Naive thymus-derived CD8-positive, alpha-beta T cell (primary cell): ENCODE measurements at places on chromosomes 3 and 15. TPM values are rescaled to one million over a fixed set of nuclear protein-coding genes. Genes with fewer than 3 reads are reported as not detected.

- no peak for DNase-seq
- no peak overlapping the region for H3K4me3 ChIP-seq
- no peaks in the 10 kb centered on the region for H3K27me3 ChIP-seq
- H3K4me1 ChIP-seq = peaks cover 13% of the 10 kb centered on the region
- H3K36me3 ChIP-seq = peaks cover 83% of the 10 kb centered on the region
Observed at GRCh38 chr3:107790612-107791011, 267.9 kb downstream of the BBX start.

GRCh38 chr3:98901119-98901391 is 440 bp downstream of the DCBLD2 start:
- H3K36me3 ChIP-seq = no peaks in the 10 kb centered on the region
- peaks cover 12% of the 10 kb centered on the region for H3K27me3 ChIP-seq
- no peak for DNase-seq
- peaks cover 21% of the 10 kb centered on the region for H3K4me1 ChIP-seq

DNA sequence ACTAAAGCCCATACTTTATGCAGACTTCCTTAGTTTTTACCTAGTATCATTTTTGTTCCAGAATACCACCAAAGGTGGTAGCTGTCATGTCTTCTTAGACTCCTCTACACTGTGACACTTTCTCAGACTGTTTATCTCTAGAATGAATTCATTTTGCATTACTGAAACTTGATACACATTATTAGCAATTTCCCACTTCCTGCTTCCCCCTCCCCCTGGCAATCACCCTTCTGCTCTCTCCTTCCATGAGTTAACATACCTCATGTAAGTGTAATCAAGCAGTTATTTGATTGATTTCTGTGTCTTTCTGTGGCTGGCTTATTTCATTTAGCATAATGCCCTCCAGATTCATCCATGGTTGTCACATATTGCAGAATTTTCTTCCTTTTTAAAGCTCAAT is 204.9 kb downstream of the STAG1 start:
- peak overlapping the region; percentile 4 for H3K27ac ChIP-seq
- H3K36me3 ChIP-seq = peaks cover 40% of the 10 kb centered on the region
- H3K4me3 ChIP-seq = no peak overlapping the region
- peaks cover 20% of the 10 kb centered on the region for H3K4me1 ChIP-seq
- DNase-seq = no peak
- no peaks in the 10 kb centered on the region for H3K27me3 ChIP-seq

TMEM108 gene
- not detected for total RNA-seq

GRCh38 chr3:39135170-39135805 is 18.1 kb downstream of the CSRNP1 start:
- no peak overlapping the region for H3K4me3 ChIP-seq
- H3K4me1 ChIP-seq = peaks cover 9% of the 10 kb centered on the region
- no peak for DNase-seq
- no peak overlapping the region for H3K27ac ChIP-seq
- peaks cover 2% of the 10 kb centered on the region for H3K36me3 ChIP-seq

GRCh38 chr15:84795186-84795585 is 22.0 kb upstream of the ALPK3 start:
- DNase-seq = no peak
- H3K27ac ChIP-seq = no peak overlapping the region
- no peak overlapping the region for H3K4me3 ChIP-seq
